Natural killer cell treated with Interleukin-12 subunit alpha and Interleukin-12 subunit beta and Interleukin-15 and Interleukin-18, amount 100 ng/mL, for 72 hours (primary cell): ENCODE measurements at places on chromosomes 6 and 20.

DNA sequence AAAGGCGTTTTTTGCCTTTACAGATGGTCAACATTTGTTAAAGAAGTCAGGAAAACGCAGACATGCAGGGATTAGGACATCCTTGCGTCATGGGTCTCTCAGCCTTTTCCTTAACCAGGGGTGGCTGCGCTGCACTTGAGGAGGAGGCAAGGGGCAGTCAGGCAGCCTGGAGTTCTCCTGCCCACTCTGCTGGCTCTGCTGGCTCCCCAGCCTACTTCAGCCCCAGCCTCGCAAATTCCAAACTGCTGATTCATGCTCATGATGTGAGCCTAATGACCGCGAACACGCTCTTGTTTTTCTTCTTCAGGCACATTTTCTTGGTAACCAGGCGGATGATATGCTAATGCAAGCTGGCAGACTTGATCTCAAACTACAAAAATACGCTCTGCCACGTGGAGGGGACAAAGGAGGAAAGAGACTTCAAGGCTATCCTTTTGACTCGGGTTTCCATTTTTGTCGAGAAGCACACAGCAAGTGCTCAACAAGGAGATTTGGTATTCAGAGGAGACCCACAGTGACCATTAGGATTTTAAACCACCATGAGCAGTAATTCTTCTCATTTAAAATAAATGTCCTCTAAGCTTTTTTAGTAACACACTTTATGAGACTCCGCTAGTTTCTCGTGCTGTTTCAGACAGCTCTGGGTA, 290.3 kb upstream of the STXBP5 start:
- no peak for DNase-seq

DNA sequence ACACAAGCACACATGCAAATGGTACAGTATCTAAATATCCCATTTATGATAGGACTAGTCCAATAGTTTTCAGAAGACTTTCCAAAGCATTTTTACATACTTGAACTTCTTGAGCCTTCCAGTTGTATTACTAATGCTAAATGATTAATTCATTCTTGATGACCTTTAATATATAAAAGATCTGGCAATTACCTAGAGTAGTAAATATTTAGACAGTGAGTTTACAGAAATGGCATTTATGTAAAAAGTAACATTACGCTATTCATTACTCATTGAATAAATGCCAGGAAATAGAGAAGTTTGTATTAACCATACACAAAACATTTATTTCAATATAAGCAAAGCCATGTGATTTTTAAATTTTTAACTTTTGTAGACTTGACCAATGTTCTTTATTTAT, 158.8 kb downstream of the DST start:
- DNase-seq = no peak

DNA sequence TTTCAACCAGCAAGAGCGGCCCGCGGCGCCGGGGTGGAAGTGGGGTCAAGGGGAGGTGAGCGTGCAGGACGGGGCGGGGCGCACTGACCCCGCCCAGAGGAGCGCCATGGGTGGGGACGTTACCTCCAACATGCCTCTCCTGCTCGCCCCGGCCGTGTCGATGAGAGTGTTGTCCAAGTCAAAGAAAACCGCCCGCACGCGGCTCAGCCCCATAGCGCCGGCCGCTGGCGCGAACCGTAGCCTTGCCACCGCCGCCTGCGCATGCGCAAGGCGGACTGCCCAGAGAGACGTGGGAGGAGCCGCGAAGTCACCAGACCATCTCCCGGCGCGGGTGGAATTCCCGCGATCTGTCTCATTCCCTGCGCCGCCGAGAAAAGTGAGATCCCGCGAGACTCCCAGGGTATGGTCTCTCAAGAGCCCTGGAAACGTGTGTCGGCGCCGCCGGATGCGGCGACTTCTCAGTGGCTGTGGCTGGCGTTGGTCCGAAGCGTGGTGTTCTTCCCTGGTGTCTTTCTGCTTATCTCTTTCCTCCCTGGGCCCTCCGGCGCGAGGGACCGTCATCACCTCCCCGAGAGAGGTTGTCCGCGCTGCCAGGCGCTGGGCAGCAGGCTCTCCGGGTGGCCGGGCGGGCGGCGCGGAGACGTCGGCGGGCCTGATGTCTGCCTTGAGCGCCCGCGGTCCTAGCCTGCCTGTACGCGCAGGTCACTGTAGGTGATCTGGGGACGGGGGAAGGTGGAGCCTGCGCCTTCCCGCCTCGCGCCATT, at the start of gene NANP:
Gene NANP (minus strand): TSS at position 279 of the 764 bp plus-strand sequence. CDS start 66 bp downstream, at position 213.
- DNase-seq = peak; percentile 95

GRCh38 chr20:50304501-50304856, 113.8 kb downstream of the CEBPB start:
- DNase-seq = no peak

- DNase-seq = no peak
Measured at GRCh38 chr6:157570752-157571151, 189.8 kb downstream of the ZDHHC14 start.

DNA sequence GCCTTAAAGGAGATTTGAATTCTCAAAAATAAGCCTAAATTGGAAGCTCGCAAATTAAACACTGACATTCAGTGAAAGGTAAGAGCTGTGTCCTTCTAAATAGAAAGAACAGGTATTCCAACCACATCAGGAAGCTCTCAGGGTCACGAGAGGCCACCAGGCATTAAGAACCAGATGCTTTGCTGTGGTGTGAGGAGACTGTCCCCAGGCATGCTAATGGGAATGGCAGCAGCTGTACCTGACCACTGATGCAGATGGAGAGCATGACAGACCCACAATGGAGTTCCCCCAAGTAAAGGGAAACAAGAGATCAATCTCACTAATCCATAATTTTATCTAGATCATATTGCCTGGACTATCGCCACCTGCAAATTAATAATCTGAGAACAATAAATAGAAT, 658.9 kb upstream of the NOX3 start:
- DNase-seq = no peak

- no peak for DNase-seq
Measured at GRCh38 chr6:98641949-98642719, 192.2 kb upstream of the POU3F2 start.

GRCh38 chr6:119148825-119149525, 70.5 kb upstream of the FAM184A start:
- DNase-seq = no peak

DNA sequence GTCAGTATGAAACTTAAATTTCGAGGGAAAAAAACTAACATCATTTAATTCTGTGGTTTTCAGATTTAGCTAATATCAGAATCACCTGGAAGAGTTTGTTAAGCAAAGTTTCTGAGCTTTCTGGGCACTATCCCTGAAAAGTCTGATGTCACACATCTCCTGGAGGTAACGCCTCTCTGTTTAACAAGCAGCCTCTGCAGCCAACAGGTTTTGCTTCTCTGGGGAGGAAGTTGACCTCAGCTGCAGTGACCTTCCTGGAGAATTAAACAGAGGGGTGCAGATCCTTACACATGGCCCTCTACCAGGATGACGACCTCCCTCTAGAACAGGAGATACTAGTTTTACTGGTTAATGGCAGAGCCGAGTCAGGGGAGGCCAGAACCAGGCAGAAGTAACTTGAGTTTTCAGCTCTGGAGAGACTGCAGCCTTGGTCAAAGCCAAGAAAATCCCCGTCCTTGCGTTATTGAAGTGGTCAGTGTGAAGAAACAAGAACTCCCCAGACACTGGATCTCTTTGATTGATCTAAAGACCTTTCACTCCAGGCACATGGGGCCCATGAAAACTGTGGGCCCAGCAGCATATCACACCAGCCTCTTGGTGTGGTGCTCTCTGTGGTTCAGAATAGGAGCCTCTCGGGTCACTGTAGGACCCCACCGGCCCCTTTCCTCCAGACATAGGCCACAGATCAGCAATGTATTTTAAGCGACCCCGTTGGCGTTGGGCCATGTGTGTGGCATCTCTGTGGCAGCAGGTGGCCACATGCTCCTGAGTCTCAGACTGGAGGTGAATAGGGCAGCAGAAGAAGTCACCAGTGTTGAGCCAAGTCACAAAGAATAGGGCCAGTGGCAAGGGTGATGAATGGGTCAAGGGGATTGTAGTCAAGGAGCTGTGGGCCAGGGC, 33.4 kb upstream of the CCR6 start:
- DNase-seq = no peak

GRCh38 chr6:14166839-14167238, 49.3 kb downstream of the CD83 start:
- no peak for DNase-seq

GRCh38 chr6:135811644-135812526, 39.6 kb upstream of the PDE7B start:
- no peak for DNase-seq
